D341Med (cell line): ENCODE measurements at places on chromosomes 13 and 19.

DNA sequence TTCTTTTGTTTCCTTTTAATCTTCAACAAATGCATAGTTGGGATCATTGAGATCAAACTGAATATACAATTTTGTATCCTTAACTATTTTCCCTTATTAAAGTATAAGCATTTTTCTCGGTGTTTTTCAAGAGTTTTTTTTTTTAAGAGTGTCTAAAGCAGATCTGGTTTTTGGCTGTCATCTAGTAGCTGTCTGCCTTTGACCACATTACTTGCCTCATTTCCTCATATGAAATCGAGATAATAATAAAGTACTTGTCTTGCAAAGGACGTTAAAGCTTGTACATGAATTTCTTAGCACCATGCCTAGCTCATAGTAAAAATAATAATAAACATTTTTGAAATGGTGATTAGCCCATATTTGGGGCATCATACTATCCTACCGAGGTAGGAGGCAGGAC, 121.2 kb downstream of the PDS5B start:
- no peak for DNase-seq

GRCh38 chr13:113656831-113657671, 947 bp downstream of the ATP4B start:
- DNase-seq: no peak

- DNase-seq: no peak
Observed at GRCh38 chr19:34109596-34109995, 62.7 kb upstream of the LSM14A start.

GRCh38 chr13:89082623-89083022, 1411.5 kb downstream of the SLITRK5 start:
- no peak for DNase-seq

- DNase-seq: no peak
Observed at GRCh38 chr19:43784241-43784980, 3.6 kb upstream of the KCNN4 start.

GRCh38 chr13:29106651-29107050, 286.5 kb downstream of the MTUS2 start:
- DNase-seq: no peak

DNA sequence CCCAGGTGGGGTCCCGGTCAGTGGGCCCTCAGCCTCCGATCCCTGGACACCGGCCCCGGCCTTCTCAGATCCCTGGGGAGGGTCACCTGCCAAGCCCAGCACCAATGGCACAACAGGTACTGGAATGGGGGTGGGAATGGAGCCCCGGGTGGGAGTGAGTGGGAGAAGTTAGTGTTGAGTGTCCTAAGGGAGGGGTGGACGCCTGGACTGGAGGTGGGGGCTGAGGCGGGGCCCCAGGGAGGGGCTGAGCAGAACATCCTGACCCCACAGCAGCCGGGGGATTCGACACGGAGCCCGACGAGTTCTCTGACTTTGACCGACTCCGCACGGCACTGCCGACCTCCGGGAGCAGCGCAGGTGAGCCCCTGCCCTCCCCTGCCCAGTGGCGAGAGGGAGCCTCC, 17.7 kb downstream of the EPN1 start:
- no peak for DNase-seq

DNA sequence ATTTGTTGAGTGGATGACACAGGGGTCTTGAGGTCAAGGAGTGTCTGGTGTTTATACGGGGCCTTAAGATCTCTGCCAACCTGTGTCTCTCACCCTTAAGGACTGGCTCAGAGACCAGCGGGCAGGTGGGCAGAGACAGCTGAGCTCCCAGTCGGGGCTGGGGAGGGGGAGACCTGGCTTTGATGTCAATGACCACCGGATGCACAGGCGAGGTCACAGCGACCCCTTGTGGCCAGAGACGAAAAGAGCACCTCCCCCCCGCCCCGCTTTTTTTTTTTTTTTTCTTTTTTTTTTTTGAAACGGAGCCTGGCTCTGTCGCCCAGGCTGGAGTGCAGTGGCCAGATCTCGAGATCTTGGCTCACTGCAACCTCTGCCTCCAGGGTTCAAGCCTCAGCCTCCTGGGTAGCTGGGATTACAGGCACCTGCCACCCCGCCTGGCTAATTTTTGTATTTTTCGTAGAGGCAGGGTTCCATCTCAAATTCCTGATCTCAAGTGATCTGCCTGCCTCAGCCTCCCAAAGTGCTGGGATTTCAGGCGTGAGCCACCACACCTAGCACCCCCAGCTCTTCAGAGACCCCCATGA, 12.1 kb upstream of the KLK14 start:
- peak; percentile 79 for DNase-seq

- DNase-seq: peak; percentile 53
Observed at GRCh38 chr19:11699931-11700794, 38.6 kb downstream of the ZNF823 start.

- no peak for DNase-seq
Observed at GRCh38 chr19:49094505-49095482, 9.5 kb downstream of the SNRNP70 start.

GRCh38 chr19:12675399-12675798, 6.3 kb downstream of the DHPS start:
- DNase-seq: no peak

- DNase-seq: no peak
Observed at GRCh38 chr13:77506874-77507273, 28.6 kb upstream of the SCEL start.

- peak; percentile 100 for DNase-seq
Observed at GRCh38 chr19:639253-640160, at the start of gene FGF22. Gene FGF22, plus strand, starts transcription at chr19:639879. Its CDS starts 47 bp downstream, at chr19:639926.

GRCh38 chr13:70375718-70376117, 267.5 kb upstream of the KLHL1 start:
- peak; percentile 30 for DNase-seq

- DNase-seq: no peak
Observed at GRCh38 chr13:46121597-46122163, 16.8 kb upstream of the CPB2 start.

- DNase-seq: no peak
Observed at GRCh38 chr13:61029064-61029463, 386.6 kb downstream of the PCDH20 start.

DNA sequence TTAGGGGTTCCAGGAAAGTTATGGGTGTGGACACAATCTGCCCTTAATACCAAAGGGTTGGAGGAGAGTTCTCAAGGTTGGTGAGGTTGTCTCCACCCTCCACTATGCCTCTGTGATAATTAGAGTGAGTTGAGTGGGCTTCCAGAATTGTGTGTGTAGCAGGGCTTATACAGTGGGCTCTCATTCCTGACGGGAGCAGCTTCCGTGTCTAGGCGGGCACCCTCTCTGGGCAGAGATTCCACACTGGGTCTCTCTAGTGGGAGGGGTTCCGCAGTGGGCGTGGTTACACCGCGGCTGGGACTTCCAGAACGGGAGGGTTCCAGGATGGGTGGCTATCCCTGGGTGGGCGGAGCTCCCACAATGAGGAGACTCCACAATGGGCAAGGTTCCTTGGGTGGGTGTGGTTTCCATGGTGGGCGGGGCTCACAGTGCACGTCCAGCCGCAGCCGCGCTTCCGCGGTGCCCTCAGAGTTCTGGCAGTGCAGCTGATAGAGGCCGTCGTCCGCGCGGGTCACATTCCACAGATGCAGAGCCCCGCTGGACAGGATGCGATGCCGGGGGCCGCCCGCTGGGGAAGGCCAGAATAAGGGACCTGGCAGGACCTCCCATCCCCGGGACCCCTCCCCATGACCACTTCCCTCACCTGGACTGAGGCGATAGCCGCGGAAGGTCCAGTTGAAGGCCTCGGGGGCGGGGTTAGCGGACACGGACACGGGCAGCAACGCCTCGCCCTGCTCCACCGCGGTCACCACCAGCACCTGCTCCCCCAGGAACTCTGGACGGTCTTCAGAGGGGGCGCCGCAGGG, 8.4 kb downstream of the NPHS1 start:
- DNase-seq: peak; percentile 43

- no peak for DNase-seq
Observed at GRCh38 chr13:48969685-48970084, 6.0 kb upstream of the FNDC3A start.

DNA sequence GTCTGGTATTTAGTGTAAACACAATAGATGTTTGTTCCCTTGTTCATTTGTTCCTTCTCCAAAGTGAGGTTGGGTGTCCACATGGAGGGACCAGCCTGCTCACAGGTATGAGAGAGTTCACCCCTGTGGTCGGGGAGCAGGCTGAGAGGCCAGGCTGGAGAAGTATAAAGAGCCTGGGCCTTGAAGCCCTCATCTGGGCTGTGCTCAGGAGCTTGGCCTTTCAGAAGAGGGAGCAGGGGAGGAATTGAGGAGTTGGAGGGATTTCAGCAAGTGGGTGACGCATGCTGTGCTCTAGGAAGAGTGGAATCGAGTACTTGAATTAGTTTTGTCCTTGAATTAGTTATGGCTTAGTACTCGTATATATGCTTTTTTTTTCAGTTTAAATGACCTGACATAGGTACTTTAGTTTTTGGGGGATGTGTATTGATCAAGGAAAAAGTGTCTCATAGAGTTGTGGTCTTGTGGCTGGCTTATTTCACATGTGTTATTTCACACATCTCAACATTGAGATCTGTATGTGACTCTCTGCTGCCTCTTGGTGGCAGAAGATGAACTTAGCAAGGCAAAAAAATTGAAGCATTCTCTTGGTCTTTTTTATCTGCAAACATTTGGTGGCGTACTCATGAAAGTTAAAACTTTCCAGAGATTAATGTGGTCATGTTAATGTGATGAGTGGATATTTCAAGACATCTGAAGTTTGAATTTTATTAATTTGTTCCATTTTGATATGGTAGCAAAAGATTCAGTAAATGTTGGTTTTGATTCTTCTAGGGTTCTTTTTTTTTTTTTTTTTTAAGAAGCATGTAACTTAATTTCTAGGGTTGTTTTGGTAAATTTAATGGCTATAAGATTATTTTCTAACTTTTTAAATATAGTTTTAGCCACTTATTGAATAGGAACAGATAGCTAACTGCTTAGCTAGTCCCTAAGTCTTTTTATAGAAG, 54.3 kb downstream of the SLAIN1 start:
- DNase-seq: peak; percentile 52

GRCh38 chr19:2582984-2583956, 107.3 kb downstream of the GADD45B start:
- no peak for DNase-seq

DNA sequence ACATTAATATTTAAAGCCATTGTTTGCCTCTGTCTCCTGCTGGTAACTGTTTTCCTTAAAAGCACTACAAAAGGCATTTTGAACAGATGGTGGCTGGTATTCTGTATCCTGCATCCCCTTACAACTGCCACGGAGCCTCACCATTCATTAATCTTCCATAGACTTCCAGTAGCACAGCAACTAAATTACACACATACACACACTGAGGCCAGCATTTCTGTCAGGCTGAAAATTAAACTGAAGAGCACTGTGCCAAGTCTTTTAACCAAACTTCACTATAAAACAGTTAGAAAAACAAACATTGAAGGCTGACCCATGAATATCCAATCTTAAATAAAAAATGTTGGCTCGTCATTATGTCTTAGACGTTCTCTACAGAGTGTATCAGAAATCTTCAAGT, 697.8 kb downstream of the DACH1 start:
- DNase-seq: peak; percentile 28

GRCh38 chr13:33728271-33729037, 89.5 kb upstream of the RFC3 start:
- DNase-seq: no peak

GRCh38 chr13:94902722-94903407, 190.5 kb upstream of the SOX21 start:
- no peak for DNase-seq

GRCh38 chr13:62512194-62513141, 1096.8 kb upstream of the PCDH20 start:
- peak; percentile 58 for DNase-seq

DNA sequence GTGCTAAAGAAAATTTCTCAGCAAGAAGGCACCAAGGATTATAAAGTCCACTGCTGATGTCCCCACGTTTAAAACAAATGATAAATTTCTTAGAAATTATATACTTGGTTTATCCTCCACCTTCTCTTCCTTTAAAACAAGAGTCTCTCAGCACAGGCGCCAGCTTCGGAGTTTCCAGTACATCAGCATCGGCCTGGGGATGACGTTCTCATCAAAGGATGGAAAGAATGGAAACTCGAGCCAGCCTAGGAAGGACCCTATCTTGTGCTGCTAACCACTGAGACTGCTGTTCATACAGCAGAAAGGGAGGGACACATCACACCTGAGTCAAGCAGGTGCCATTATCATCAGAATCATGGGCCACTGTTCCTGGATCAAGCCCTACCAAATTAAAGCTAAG, 29.8 kb upstream of the ZNF83 start:
- DNase-seq: no peak

- DNase-seq: no peak
Observed at GRCh38 chr13:76350399-76350798, 535.8 kb downstream of the KCTD12 start.

GRCh38 chr13:105543742-105544141, 991.7 kb downstream of the EFNB2 start:
- DNase-seq: no peak

DNA sequence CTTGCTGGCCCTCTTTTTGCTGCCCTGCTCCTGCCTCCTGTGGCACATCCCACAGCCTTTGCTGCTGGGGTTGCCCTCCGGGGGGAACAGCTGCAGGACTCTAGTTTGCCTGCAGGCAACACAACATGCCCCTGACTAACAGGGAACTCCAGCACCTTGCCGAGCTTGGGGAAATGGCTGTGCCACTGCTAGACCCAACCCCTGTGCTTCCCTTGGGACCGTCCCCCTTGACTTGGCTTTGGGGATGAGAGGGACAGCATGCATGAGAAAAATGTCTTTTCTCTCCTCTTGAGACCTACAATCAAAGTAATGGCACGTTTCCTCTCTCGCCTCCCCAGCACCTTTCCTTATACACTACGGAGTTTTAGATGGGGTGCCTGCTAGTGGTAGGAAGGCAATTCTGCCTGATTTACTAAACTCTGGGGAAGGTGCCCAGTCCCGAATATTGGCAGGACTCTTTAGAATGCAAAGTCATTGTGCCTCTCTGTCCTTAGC, 12.4 kb upstream of the VWA8 start:
- no peak for DNase-seq

DNA sequence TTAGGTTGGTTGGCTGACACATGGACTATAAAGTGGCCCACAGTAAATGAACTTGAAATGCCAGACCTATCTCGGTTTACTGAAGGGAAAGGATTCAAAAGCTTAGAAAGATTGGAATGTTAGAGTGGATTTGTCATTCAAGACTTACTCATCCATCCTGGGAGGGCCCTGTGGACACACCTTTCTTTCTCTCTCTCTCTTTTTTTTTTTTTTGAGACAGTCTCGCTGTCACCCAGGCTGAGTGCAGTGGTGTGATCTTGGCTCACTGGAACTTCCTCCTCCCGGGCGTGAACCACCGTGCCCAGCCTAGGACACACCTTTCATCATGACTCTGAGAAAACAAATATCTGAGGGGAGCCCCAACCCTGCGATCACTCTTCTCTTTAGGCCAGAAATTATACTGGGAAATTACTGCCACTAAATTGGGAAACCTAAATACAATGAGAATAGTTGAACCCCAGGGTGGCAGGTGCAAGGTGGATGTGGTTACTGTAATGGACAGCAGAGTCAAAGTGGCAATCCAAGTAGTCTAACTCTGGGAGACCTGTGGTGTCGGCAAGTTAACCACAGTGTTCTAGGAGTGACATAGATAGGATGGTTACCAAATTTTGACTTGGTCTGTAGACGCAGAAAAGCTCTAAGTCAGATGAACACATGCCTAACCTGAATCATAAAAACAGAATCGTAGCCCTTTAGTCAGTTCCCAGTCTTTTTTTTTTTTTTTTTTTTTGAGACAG, 47.1 kb upstream of the ZMYM5 start:
- DNase-seq: no peak
